CD4-positive, alpha-beta T cell (primary cell): ENCODE measurements at places on chromosomes 7 and 10. TPM values are rescaled to one million over a fixed set of nuclear protein-coding genes. Genes with fewer than 3 reads are reported as not detected.

OGDHL gene
- total RNA-seq = not detected

BTBD16 gene
- total RNA-seq = not detected

EMX2 gene
- total RNA-seq = not detected

SLC26A3 gene
- total RNA-seq = not detected

RBP3 gene
- not detected for total RNA-seq

DNA sequence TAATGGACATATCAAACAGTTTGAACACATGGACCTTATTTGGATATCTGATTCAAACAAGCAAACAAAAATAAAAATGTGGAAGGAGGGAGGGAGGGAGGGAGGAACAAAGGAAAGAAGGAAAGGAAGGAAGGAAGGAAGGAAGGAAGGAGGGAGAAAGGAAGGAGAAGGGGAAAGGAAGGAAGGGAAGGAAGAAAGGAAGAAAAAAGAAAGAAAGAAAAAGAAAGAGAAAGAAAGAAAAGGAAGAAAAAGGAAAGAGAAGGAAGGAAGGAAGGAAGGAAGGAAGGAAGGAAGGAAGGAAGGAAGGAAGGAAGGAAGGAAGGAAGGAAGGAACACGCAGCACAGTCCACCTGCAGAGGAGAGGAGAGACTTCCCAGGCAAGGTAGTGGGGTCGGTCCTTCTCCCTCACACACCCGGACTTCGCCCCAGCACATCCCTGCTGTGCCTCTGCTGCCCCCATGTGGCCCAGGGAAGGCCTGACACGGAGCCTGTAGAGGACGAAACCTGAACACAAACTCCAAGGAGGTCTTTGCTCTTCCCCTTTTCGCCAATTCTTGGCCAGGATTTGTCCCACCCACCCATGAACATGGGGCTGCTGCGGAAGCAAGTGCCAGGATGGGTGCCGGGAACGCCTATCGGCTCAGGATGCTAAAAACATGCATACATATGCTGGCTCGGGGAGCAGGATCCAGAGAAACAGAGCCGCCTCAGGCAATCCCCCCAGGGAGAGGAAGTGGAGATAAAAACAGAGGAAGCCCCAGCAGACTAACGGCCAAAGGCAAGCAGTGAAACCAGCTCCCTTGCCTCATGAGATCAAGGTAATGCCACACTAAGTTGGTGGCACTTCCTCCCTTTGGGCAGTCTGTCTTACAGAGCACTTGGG is 52.3 kb upstream of the DGKI start:
- DNase-seq = peak; percentile 65

GRCh38 chr7:45930967-45931366 is 9.9 kb upstream of the IGFBP3 start:
- DNase-seq = no peak
